RKO (cell line): ENCODE measurements at places on chromosomes 4 and X.

GRCh38 chr4:149841686-149842085 lies 26.0 kb upstream of the IQCM start:
- no peak for DNase-seq

DNA sequence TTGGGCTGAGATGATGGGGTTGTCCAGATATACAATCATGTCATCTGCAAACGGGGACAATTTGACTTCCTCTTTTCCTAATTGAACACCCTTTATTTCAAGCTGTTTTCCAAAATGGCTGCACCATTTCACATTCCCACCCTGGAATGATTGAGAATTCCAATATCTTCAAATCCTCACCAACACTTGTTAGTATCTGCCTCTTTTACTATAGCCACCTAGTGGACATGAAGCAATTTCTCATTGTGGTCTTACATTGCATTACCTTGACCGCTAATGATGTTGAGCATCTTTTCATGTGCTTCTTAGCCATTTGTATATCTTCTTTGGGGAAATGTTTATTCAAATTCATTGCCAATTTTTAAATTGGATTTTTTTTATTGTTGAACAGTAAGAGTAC lies 364.8 kb downstream of the SMARCA1 start:
- DNase-seq, result no peak

DNA sequence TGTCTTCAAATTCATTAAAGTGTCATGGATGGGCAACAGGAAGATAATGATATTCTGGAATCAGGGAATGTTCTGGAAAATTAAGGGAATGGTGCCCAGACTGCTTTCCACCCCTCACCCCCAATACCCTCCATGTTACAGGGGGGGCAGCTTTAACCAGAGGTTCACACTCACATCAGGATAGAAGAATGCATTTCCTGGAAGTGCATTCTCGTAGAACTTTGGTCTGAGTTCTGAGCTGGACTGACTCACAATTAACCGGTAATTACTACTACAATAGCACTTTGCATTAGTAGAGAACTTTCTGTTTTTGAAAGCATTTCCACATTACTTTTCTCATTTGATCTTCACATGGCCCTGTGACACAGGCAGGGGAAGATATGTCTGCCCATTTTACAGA lies 52.5 kb upstream of the SHISA3 start:
- DNase-seq, result no peak

- DNase-seq, result no peak
These were observed 11.7 kb downstream of the MSN start for GRCh38 chrX:65679071-65679540.

DNA sequence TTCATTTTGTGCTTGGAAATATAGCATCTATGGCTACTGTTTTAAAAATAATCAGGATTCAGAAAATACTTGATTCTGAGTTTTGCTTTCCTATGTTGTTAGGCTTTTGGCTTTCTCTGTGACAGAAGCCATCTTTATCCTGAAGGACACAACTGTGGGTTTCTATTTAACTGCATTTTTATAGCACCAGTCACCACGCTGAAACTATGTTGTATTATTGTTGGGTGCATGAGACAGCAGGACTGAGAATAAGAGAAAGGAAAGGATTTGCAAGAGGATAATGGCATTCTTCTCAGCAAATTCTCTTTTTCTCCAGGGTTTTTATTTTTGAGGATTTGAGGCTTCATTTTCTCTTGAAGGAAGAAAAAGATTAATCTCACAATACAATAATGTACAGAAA lies 10.1 kb upstream of the NEUROG2 start:
- no peak for DNase-seq

DNA sequence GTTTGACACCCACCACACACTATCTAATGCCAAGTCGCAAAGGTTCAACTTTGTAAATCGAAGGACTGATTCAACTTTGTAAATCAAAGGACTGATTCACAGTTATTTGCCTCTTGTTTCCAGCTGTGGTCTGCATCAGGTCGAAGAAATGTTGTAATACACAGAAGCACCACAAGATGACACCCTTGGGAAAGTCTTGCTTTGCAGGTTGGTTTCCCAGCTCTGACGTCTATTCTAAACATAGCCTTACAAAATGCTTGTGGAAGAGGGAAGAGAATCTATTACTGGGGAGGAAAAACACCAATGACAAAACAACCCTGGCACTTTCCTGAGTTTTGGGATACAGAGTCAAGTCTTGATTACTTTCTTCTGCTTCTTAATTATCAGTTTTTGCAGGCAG lies 35.3 kb downstream of the SUPT20HL1 start:
- peak; percentile 77 for DNase-seq
